ENCODE measurements at places on chromosomes 5 and 9.

- no peak for DNase-seq
These were observed 129.7 kb upstream of the MTAP start for GRCh38 chr9:21672761-21673160.

GRCh38 chr5:124421584-124421983, 324.9 kb downstream of the ZNF608 start:
- no peak for DNase-seq

GRCh38 chr9:92794426-92794825, 29.8 kb upstream of the BICD2 start:
- DNase-seq = no peak

GRCh38 chr5:168024306-168024705, 267.1 kb upstream of the WWC1 start:
- DNase-seq = no peak

- no peak for DNase-seq
These were observed 175.9 kb downstream of the ARRDC3 start for GRCh38 chr5:91207248-91207647.

DNA sequence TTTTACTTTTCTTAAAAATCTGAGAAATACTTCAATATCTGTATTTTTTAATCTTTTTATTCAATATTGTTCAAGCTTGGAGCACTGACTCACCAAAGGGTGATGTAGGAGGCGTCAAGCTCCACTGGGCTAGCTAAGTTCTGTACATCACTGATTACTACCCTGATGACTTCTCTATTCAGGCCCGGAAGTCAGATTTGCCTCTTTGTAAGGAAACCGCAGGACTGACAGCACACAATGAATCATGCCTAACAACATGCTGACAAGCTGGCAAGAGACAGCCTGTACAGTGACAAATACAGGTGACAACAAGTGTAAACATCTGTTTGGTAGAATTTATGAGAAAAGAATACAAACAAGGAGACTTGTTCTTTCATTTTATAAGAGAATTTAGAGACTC, 627.9 kb upstream of the RORB start:
- DNase-seq = peak; percentile 53

- peak; percentile 84 for DNase-seq
These were observed 43.7 kb downstream of the PHF2 start for GRCh38 chr9:93620041-93620506.

- no peak for DNase-seq
These were observed 223.4 kb downstream of the PARP8 start for GRCh38 chr5:50889790-50890189.

DNA sequence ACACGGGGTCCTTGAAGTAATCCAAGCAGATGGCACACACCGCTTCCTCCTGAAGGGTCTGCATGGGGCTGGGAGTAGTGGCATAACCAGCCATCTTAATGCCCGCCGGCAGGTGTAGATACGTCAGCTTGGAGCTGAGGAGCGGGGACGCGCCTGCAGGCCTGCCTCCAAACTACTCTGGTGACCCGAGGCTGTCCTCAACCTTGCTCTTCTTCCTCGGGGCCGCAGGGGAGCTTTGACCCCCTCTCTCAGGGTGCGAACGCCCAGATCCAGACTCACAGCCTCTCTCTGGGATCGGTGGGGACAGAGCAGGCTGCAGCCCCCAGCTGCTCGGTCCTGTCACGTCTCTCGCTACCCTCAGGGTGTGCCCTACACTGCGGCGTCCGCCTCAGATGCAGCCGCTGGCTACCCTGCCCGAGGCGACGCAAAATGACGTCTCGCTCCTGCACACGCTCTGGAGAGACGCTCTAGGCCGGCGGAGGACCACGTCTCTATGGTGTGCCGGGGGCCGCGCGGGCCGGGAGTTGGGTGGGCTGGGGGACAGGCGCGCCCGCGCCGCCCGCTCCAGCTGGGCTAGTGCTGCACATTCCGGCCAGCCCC, at the start of gene TRIM52:
TSS of gene TRIM52 (minus strand) at position 424 of the 600 bp plus-strand sequence. CDS start at position 94, 330 bp downstream.
- DNase-seq = peak; percentile 96

- DNase-seq = no peak
These were observed 648.0 kb downstream of the IRX1 start for GRCh38 chr5:4243479-4244264.

GRCh38 chr5:14064841-14065240, 78.3 kb upstream of the TRIO start:
- DNase-seq = no peak

- no peak for DNase-seq
These were observed 377.7 kb upstream of the TRPC7 start for GRCh38 chr5:136743052-136743451.

- DNase-seq = no peak
These were observed 453 bp downstream of the PTRH1 start for GRCh38 chr9:127714951-127715469.

GRCh38 chr9:108389056-108389455, 466.7 kb downstream of the ACTL7B start:
- DNase-seq = no peak

DNA sequence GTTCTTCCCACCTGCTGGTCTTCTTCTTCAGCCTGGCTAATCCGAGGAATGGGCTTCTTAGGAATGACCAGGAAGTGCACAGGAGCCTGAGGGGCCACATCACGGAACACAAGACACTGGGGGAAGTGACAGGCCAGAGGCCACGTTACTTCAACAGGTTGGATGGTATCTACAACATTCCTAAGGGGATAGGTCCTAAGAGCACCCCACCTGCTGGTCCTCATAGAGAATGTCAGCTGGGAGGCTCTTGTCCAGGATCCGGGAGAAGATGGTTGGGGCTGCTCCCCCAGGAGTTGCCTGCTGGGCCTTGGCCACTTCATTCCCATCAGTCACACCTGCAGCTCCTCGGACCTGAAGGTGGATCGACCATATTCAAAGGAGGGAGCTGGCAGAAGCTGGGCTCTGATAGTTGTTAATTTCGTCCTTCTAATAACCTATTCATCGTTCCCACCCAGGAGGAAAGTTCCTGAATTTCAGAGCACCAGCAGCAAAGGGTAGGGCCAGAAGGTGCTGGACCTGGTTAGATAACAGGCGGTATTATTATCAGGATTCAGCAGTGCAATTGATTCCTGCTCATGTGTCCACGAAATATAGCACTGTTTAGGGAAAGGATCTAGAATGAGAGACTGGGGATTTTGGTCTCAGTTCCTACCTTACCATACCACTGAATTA, 1.3 kb downstream of the HINT2 start:
- peak; percentile 70 for DNase-seq

- no peak for DNase-seq
These were observed 101.5 kb upstream of the GHR start for GRCh38 chr5:42321785-42322184.

- peak; percentile 91 for DNase-seq
These were observed 107.9 kb upstream of the LARP1 start for GRCh38 chr5:154647114-154647760.

GRCh38 chr5:158769696-158770095, 330.0 kb downstream of the EBF1 start:
- no peak for DNase-seq

DNA sequence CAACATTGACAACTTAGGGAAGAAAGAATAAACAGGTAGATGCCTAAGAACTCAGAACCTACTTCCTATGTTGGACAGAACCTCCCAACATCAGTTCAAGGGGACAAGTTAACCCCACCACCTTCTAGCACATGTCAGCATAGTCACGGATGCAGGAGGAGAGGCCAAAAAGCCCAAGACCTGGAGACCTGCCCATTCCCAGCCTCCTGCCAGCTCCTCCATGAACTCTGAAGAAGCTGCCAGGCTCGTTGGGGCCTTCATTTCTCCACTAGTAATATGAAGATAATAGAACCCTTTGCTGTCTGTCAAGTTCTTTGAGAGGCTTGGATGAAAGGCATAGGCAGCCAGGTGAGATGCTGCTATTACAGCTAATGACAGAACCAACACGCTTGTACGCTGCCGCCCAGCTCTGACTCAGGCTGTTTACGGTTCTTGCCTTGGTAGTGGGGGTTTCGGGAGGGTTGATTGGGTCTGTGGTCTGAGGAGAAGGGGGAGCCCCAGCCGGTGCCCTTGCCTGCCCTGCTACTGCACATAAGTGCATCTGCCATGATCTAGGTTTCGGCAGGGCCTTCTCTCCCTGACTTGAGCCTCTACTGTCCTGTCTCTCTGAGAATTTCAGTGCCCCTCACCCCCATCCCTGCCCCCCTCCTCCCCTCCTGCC, 82.2 kb downstream of the NRG2 start:
- DNase-seq = no peak

DNA sequence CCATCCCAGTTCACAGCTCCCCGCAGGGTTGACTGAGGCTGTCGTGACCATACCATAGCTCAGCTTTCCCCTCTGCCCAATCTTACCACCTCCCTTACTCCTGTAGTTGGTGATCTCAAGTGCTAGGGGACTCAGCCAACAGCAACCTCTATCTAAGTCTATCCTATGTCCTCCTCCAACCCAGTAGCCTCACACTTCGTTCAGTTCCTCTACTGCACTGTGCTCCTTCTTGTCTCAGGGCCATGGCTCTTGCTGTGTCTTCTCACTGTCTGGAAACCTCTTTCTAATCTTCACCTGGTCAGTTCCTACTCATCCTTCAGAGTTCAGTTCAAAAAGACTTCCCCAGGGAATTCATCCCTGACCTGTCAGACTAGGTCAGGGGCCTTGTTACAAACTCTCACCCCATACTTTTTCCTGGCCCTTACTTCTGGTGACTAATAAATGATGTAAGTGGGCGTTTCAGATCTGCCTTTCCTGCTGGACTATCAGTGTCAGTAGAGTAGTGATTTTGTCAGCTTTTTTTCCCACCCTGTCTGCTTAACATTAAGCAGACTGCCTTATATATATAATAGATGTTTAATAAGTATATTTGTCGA, 53.6 kb upstream of the NR3C1 start:
- DNase-seq = no peak

- no peak for DNase-seq
These were observed 77.2 kb upstream of the ABCA1 start for GRCh38 chr9:105005186-105005585.

DNA sequence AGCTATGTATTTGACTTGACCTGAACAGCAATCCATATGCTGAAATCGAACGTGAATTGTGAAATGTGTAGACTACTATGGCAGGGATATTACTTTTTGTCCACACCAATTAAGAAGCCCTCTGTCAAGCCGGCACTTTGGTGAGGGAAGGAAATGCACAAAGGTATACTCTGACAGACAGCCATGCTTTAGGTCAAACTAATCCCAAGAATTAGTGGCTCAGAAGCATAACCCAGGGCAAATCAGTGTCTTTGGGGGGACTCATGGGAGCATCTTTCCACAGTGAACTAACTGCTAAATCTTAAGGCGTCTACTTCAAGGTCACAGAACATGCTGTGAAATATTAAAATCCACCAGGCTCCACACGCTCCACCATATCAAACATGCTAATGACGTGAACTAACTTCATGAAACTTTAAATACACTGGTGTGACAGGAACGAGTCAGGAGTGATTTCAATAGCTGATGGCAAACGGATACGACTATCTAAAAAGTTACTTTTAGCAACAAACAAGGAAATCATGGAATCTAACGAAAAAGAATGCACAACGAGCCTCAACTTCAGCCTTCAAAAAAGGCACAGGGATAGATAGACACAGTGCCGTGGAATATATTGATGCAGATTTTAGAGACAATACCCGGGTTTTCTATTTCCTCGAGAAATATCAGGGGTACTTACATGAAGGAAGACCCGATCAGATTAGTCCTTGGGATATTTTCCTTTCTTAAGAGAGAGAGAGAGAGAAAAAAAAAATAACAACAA, 527 bp downstream of the MEF2C start:
- no peak for DNase-seq

DNA sequence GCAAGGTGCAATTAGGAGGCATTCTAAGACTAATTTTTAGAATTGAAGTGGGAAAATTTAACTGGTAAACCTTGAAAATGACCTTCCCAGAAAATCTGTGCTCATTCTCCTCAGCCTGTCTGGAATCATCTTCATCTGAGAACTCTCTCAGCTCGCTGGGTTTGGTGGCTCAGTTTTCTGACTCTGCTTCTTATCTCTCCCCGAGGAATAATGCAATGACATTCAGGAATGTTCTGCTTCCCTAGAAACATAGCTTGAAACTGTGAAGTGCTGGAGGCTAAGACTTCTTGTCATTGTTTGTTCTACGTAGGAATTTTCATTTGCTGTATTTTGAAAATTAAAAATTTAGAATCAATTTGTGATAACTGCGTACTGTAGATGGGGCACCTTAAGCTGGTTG, 86.6 kb downstream of the KCNN2 start:
- no peak for DNase-seq

- DNase-seq = no peak
These were observed 81.5 kb upstream of the AGXT2 start for GRCh38 chr5:35129276-35129675.

DNA sequence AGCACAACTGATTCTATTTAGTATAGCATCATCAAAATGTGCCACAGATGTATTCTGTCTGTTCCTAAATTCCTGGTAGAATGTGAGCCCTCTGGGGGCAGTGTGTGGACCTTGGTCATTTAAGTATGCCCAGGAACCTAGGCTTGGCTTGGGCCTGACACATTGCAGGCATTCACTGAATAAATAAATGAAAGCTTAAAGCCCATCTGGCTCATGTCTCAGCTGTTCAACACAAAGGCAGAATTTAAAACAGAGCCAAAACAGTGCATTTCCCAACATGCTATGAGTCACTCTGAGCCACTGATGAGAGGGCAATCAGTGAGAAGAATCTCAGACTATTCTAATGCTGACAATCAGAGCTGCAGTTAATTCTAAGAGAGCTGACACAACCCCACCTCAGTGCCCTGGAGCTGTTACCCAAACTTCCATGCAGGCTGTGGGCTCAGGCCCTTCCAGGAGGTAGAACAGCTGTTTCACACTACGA, 8.1 kb downstream of the FAM193B start:
- peak; percentile 92 for DNase-seq

DNA sequence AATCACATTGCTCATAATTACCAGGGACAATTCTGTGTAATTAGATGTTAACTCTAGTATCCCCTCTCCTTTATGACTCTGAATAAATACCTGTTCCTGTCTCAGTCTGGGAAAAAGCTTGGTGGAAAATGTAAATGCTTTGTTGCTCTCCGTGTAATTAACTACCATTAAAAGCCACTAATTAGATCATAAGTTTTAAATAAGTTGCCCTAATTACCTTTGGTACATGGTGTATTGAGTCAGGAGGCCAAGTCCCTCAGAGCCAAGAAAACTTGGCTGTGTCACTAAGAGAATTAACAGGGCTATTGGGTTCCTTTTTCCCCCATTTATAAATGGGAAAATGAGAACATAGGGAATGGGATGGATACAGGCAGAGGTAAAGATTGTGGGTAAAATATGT, 617.6 kb downstream of the TLR4 start:
- no peak for DNase-seq

GRCh38 chr5:150038547-150038946, 38.0 kb downstream of the HMGXB3 start:
- no peak for DNase-seq

DNA sequence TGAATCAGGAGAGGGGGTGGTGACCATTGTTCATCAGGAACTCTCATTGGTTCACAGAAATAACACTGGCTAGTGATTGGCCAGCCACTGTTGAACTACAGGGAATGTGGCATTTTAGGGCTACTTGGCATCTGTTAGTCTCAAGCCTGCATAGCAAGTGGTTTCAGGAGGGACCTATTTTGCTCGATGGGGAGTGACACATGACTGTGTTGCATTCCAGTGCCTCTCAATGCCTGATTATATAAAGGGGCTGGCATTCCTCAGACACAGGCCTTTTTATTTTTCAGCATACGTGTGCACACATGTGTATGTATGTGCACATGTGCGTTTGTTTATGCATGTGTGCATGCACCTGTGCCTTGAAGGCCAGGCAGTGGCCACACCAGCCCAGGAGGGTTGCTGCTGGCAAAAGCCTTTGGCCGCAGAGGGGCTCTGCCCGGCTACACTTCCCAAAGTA, 23.2 kb downstream of the FGD3 start:
- peak; percentile 63 for DNase-seq

- no peak for DNase-seq
These were observed 123.2 kb downstream of the JAKMIP2 start for GRCh38 chr5:147659166-147659929.
